Pancreas (tissue), 10 donors: ENCODE measurements at places on chromosomes 5 and 9. TPM values are rescaled to one million over a fixed set of nuclear protein-coding genes. Genes with fewer than 3 reads are reported as not detected.
A peak's percentile ranks its signal among the peaks of the same experiment; 100 is the strongest.

ADRA1B gene
- total RNA-seq: 0.32 TPM

STPG3 gene
- not detected for total RNA-seq

TNPO1 gene
- total RNA-seq: 37.9 TPM

ACOT12 gene
- 0.44 TPM for total RNA-seq

EDIL3 gene
- total RNA-seq: 0.83 TPM

PCDHGB2 gene
- 2.6 TPM for total RNA-seq

FAM153A gene
- 6.7 TPM for total RNA-seq

AMBP gene
- 73.8 TPM for total RNA-seq

DNA sequence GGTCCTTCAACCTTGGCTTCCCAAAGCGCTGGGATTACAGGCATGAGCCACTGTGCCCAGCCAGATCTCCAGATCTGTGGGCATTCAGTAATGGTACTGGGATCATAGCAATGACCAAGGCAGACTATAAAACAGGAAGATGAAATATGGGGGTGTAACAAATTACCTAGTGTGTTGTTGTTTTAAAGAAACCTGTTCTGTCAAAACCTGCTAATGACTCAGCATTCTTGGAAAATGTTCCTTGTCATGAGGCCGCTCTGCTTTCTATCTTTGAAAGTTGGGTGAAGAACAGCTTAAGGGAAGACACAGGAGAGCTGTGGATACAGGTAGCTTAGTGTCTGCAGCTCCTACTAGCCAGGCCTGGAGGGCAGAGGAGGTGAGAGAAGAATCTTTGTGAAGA is 19.4 kb downstream of the TARS1 start:
- no peaks in the 10 kb centered on the region for H3K27me3 ChIP-seq
- peaks cover 56% of the 10 kb centered on the region for H3K36me3 ChIP-seq
- no peak overlapping the region for H3K4me3 ChIP-seq
- H3K4me1 ChIP-seq: no peaks in the 10 kb centered on the region
- no peak for DNase-seq

GRCh38 chr5:169764018-169764378 is 126.9 kb downstream of the DOCK2 start:
- H3K4me1 ChIP-seq: no peaks in the 10 kb centered on the region
- no peaks in the 10 kb centered on the region for H3K27me3 ChIP-seq
- no peak overlapping the region for H3K4me3 ChIP-seq

GRCh38 chr9:137685035-137685740 is 66.4 kb downstream of the EHMT1 start:
- no peaks in the 10 kb centered on the region for H3K36me3 ChIP-seq
- no peaks in the 10 kb centered on the region for H3K27me3 ChIP-seq
- no peak for DNase-seq
- no peak overlapping the region for H3K27ac ChIP-seq
- H3K4me3 ChIP-seq: no peak overlapping the region

GRCh38 chr5:57445705-57446037 is 36.9 kb downstream of the ACTBL2 start:
- H3K4me1 ChIP-seq: no peaks in the 10 kb centered on the region
- no peak overlapping the region for H3K4me3 ChIP-seq
- no peak for DNase-seq
- H3K27ac ChIP-seq: no peak overlapping the region

DNA sequence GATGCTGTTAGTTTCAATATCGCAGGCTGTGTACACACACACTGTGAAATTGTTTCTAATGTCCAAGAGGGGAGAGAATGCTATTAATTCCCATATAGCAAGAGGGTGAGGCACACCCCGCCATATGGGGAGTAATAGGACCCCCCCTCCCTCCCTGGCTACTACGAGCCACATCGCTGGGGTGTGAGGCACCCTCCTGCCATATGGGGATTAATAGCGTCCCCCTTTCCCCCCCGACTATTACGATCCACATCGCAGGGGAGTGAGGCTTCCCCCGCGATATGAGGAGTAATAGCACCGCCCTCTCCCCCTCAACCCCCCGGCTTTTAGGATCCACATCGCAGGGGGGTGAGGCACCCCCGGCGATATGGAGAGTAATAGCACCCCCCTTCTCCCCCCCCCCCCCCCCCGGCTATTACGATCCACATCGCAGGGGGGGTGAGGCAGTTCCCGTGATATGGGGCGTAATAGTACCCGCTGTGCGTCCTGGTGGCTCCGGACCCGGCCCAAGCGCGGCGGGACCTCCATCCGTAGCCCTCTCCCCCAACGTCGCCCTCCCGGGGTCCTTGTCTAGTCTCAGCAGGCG is 494 bp upstream of the STK32A start:
- H3K4me1 ChIP-seq: no peaks in the 10 kb centered on the region
- DNase-seq: peak; percentile 54
- H3K36me3 ChIP-seq: no peaks in the 10 kb centered on the region
- no peaks in the 10 kb centered on the region for H3K27me3 ChIP-seq
- peak overlapping the region; percentile 53 for H3K4me3 ChIP-seq

GRCh38 chr9:128243215-128244018 is 32.4 kb downstream of the GOLGA2 start:
- H3K27ac ChIP-seq: no peak overlapping the region
- no peaks in the 10 kb centered on the region for H3K4me1 ChIP-seq
- no peaks in the 10 kb centered on the region for H3K36me3 ChIP-seq
- no peak overlapping the region for H3K4me3 ChIP-seq

DNA sequence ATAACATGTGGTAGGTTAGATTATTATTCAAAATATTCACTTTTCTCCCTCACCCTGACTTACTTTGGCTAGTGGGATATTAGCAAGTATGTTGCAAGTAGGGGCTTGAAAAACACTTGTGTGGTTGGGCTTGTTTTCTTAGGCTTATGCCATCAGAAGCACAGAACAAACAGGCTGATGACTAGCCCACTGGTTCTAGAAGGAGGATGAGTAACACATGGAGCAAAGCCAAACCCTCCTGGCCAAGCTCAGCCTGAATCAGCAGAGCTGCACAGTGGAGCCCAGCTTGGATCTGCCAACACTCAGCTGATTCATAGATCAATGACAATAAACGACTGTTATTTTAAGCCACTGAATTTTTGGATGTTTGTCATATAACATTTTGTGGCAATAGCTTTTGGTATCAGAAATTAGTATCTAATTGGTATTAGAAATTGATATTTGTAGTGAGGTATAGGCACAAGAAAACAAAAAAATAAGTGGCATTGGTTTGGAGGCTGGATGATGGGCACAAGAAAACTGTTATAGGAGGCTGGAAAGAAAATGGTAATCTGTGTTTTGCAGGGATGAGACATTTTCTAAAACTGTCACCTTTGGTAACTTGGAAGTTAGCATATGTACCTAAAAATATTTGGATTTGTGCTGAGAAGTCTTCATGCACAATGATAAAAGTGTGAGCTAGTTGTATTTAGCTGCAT is 46.1 kb upstream of the ZBED3 start:
- H3K36me3 ChIP-seq: no peaks in the 10 kb centered on the region
- no peak overlapping the region for H3K27ac ChIP-seq
- H3K4me1 ChIP-seq: no peaks in the 10 kb centered on the region
- no peaks in the 10 kb centered on the region for H3K27me3 ChIP-seq

- no peak overlapping the region for H3K27ac ChIP-seq
- no peaks in the 10 kb centered on the region for H3K27me3 ChIP-seq
- DNase-seq: no peak
- no peaks in the 10 kb centered on the region for H3K36me3 ChIP-seq
Measured at GRCh38 chr5:79297661-79298060, 61.7 kb downstream of the JMY start.

- H3K4me1 ChIP-seq: no peaks in the 10 kb centered on the region
- no peak overlapping the region for H3K27ac ChIP-seq
- H3K27me3 ChIP-seq: no peaks in the 10 kb centered on the region
- no peak for DNase-seq
- H3K4me3 ChIP-seq: no peak overlapping the region
Measured at GRCh38 chr5:159441441-159441840, 111.2 kb upstream of the IL12B start.

DNA sequence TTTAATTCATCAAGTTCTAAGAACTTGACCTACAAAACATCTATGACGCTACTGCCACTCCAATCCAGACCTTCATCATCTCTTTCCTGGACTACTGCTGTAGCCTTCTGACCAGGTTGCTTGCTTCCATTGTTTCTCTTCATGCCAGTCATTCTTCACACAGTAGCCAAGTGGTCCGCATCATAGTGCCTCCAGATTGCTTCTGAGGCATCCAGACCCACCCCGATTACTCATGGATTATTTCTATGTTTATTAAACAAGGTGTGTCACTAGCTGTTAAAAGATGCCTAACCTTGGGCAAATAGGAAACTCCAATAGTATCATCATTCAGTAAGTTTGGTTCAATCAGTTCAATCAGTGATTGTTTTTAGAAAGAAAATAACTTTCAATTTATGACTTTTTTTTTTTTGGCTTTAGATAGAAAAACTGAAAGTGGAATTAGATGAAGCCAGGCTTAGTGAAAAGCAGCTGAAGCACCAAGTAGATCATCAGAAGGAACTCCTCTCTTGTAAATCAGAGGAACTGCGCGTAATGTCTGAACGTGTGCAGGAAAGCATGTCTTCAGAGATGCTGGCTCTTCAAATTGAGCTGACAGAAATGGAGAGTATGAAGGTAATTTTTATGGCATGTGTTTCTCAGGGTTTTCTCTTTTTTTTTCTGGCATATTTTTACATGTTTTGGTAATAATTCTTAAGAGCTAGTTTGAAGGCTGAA is 9.5 kb downstream of the SPDL1 start:
- DNase-seq: no peak
- H3K4me1 ChIP-seq: no peaks in the 10 kb centered on the region
- no peak overlapping the region for H3K27ac ChIP-seq

- DNase-seq: no peak
- H3K4me1 ChIP-seq: no peaks in the 10 kb centered on the region
- H3K27me3 ChIP-seq: no peaks in the 10 kb centered on the region
- no peak overlapping the region for H3K4me3 ChIP-seq
Measured at GRCh38 chr5:71841107-71841506, 122.0 kb downstream of the CARTPT start.

- DNase-seq: no peak
- H3K27me3 ChIP-seq: no peaks in the 10 kb centered on the region
- no peaks in the 10 kb centered on the region for H3K36me3 ChIP-seq
- no peaks in the 10 kb centered on the region for H3K4me1 ChIP-seq
Measured at GRCh38 chr5:89043676-89044075, 160.7 kb upstream of the MEF2C start.

- peaks cover 5% of the 10 kb centered on the region for H3K36me3 ChIP-seq
- no peaks in the 10 kb centered on the region for H3K4me1 ChIP-seq
- DNase-seq: no peak
- H3K27ac ChIP-seq: no peak overlapping the region
- H3K27me3 ChIP-seq: no peaks in the 10 kb centered on the region
Measured at GRCh38 chr9:7166074-7166473, 408.3 kb downstream of the KDM4C start.

DNA sequence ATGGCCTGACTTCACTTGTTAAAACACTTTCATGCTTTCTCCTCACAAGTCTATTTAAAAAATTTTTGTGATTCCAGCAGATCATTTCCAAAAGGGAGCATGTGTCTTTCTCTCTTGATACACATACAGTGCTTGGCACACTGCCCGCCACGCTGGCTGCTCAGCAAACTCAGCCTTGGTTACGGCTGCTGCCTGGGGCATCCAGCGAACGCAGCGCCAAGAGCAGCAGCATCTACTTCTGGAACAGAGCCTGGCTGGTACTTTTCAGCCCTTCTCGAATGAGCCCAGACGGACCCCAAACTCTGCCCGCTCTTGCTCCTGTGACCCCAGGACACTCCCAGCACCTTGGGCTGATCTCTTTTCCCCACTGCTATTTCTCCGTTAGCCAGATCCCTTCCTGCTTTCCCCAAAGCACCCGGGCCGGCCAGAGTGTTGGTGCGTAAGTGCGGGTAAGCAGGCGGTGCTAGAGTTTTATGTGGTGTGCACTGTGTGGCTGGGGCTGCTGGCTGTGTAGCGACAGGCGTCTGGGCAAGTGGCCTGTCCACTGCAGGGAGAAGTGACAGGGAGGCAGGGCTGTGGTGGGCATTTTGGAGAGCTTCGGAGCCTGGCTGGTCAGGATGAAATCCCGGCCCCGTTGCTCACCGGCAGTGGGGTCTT is 73.2 kb downstream of the SH3PXD2B start:
- H3K4me3 ChIP-seq: no peak overlapping the region
- DNase-seq: peak; percentile 38
- no peak overlapping the region for H3K27ac ChIP-seq
- H3K4me1 ChIP-seq: peaks cover 15% of the 10 kb centered on the region

- no peak for DNase-seq
- H3K4me3 ChIP-seq: no peak overlapping the region
- H3K4me1 ChIP-seq: no peaks in the 10 kb centered on the region
Measured at GRCh38 chr9:94860678-94861588, 134.4 kb downstream of the AOPEP start.

GRCh38 chr5:12772276-12772675 is 868.0 kb upstream of the CTNND2 start:
- DNase-seq: no peak
- no peak overlapping the region for H3K27ac ChIP-seq
- no peak overlapping the region for H3K4me3 ChIP-seq
- H3K27me3 ChIP-seq: no peaks in the 10 kb centered on the region
- no peaks in the 10 kb centered on the region for H3K36me3 ChIP-seq
- H3K4me1 ChIP-seq: no peaks in the 10 kb centered on the region

- H3K27ac ChIP-seq: no peak overlapping the region
- no peak for DNase-seq
- no peaks in the 10 kb centered on the region for H3K27me3 ChIP-seq
- H3K4me1 ChIP-seq: peaks cover 16% of the 10 kb centered on the region
Measured at GRCh38 chr9:94911986-94912635, 185.6 kb downstream of the AOPEP start.

GRCh38 chr5:137146402-137146890 is 352.7 kb downstream of the SPOCK1 start:
- H3K4me1 ChIP-seq: no peaks in the 10 kb centered on the region
- H3K4me3 ChIP-seq: no peak overlapping the region
- H3K36me3 ChIP-seq: no peaks in the 10 kb centered on the region
- DNase-seq: no peak

GRCh38 chr9:97638666-97639065 is 5.0 kb downstream of the NCBP1 start:
- no peaks in the 10 kb centered on the region for H3K27me3 ChIP-seq
- H3K27ac ChIP-seq: no peak overlapping the region
- no peak overlapping the region for H3K4me3 ChIP-seq
- peaks cover 25% of the 10 kb centered on the region for H3K4me1 ChIP-seq
- peaks cover 4% of the 10 kb centered on the region for H3K36me3 ChIP-seq

- H3K36me3 ChIP-seq: no peaks in the 10 kb centered on the region
- H3K4me3 ChIP-seq: no peak overlapping the region
- peak overlapping the region; percentile 50 for H3K27ac ChIP-seq
- H3K4me1 ChIP-seq: peaks cover 18% of the 10 kb centered on the region
- H3K27me3 ChIP-seq: no peaks in the 10 kb centered on the region
Measured at GRCh38 chr9:129102791-129103594, 7.6 kb downstream of the CRAT start.

- H3K4me3 ChIP-seq: no peak overlapping the region
- DNase-seq: no peak
- H3K4me1 ChIP-seq: no peaks in the 10 kb centered on the region
- H3K27me3 ChIP-seq: no peaks in the 10 kb centered on the region
- H3K36me3 ChIP-seq: no peaks in the 10 kb centered on the region
Measured at GRCh38 chr9:88544245-88544644, 9.3 kb downstream of the NXNL2 start.

DNA sequence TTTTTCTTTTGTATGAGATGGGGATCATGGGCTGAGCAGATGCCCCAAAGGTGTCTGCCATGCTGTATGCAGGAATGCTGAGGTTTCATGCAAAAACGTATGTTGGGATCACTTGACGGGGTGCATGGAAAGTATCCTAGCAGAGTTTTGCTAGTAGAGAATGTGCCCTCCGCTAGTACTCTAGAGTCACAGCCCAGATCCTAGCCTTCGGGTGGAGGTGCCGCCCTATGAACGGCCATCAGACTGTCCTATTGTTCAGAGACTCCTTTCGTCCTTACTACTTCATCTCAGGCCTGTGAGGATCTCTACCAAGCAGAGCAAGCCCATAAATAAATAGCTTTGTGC is 69.6 kb upstream of the SPATA31E1 start:
- H3K27me3 ChIP-seq: no peaks in the 10 kb centered on the region
- no peaks in the 10 kb centered on the region for H3K4me1 ChIP-seq
- no peak overlapping the region for H3K4me3 ChIP-seq
- no peaks in the 10 kb centered on the region for H3K36me3 ChIP-seq
